ENCODE measurements at places on chromosomes 1 and 21.

DNA sequence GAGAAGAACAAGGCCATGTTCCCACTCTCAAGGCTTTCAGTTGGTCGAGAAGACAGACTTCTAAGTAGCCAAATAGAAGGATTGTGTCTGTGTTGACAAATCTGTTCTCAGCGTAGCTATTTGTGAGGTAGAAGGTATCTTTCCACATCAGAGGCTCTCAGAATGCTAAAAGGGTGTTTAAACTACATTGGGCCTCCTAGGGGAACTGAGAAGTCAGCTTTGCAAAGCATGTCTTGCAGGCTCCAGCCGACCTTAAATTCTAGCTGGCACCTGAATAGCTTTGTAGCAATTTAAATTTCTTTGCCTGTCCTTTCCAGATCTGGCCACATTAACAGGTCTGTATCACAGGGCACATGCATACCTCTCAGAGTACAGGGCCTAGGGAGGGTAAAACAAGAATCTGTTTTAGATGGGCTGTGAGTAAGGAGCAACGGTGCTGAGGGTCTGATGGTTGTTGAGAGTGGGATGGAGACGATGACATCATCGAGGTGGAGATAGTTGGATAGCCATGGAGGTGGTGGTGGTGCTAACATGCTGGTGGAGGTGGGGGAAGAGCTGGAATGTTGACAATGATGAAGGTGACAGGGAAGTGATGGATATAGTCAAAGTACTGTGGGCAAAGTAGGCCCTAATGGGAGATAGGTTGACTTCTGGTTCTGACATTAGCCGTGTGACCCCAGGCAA is 17.0 kb upstream of the DMBX1 start:
- DNase-seq, result no peak

GRCh38 chr1:8787218-8787617 is 30.2 kb downstream of the RERE start:
- DNase-seq, result no peak

- no peak for DNase-seq
Measured at GRCh38 chr1:28790377-28791035, 21.5 kb upstream of the OPRD1 start.

GRCh38 chr1:27713139-27713725 is 12.5 kb upstream of the FAM76A start:
- no peak for DNase-seq

DNA sequence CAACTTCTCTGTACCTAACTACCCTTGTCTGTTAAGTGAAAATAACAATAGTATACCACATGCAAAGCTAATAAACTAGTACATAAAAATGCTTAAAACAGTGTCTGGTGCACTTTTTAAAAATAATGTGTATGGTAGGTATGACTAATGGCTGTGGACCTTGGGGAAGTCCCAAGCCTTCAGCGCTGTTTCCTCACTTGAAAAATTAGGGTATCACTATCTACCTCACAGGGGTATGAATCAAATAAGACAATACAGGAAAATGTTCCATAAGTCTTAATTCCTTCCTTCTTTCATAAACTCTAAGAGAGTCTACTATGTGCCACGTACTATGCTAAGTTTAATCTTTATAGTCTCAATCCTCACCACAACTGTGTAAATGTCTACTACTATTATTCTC is 32.0 kb downstream of the EGLN1 start:
- no peak for DNase-seq

- DNase-seq, result no peak
Measured at GRCh38 chr1:200238311-200238710, 171.5 kb downstream of the ZNF281 start.

GRCh38 chr1:61158591-61158990 is 76.2 kb downstream of the NFIA start:
- no peak for DNase-seq

GRCh38 chr1:3249631-3250501 is 180.9 kb downstream of the PRDM16 start:
- no peak for DNase-seq

GRCh38 chr1:51878308-51878615 is 265 bp downstream of the NRDC start:
- DNase-seq, result no peak

DNA sequence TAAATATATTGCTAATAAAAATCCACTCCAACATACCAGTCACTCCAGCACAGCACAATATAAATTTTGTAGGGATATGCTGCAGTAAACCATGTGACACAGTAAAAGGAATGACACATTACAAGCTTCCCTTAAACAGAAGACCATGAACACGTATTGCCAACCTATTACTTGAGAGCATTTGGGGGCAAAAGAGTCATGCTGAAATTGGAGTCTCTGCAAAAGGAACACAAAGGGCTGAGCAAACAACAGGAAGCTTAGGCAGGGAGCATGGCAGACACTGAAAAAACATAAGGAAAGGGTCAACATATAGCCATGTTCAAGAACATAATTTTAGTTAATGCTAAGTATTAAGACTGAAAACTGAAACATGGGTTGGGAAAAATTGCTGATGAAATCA is 214.5 kb downstream of the SMYD3 start:
- peak; percentile 12 for DNase-seq

DNA sequence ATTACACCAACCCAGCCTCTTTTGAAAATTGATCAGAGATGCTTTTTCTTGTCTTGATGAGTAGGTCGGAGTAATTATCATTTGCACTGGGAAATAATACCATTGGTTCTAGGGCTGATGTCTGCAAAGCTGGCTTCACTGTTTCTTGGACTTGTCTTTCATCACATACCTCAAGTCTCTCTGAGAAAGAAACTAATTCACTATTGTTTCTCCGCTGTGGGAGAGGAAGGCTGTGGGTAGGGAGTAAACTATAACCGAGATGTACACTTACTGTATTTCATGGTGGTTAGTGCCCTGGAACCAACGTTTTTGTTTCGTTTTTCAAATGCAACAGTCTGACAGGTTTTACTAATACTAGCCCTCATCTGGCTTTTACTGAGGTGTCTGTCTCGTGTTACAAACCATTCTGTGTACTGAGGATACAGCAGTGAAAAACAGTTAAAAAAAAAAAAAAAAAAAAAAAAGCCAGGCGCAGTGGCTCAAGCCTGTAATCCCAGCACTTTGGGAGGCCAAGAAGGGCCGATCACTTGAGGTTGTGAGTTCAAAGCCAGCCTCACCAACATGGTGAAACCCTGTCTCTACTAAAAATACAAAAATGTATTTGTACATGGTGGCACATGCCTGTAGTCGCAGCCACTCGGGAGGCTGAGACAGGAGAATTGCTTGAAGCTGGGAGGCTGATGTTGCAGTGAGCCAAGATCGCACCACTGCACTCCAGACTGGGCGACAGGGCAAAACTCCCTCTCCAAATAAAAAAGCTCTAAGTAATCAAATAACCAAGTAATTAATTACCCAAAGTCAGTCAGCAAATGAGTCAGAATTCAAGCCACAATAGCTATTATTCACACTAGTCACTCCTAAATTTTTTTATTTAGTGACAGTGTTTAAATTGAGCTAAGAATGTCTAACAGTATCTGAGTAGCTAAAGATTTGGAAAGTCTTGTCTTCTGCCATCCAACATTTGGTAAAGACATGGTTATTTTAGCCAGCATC is 23.3 kb downstream of the TOMM20 start:
- DNase-seq, result peak; percentile 79

- no peak for DNase-seq
Measured at GRCh38 chr1:154896771-154897286, 26.7 kb upstream of the KCNN3 start.

GRCh38 chr1:2595812-2596529 is 9.4 kb downstream of the PRXL2B start:
- no peak for DNase-seq

GRCh38 chr1:240462766-240463395 is 149.1 kb downstream of the GREM2 start:
- no peak for DNase-seq

GRCh38 chr1:156124557-156125483 is 10.3 kb downstream of the LMNA start:
- no peak for DNase-seq

- DNase-seq, result peak; percentile 56
Measured at GRCh38 chr1:92186081-92186480, 31.6 kb upstream of the C1orf146 start.

DNA sequence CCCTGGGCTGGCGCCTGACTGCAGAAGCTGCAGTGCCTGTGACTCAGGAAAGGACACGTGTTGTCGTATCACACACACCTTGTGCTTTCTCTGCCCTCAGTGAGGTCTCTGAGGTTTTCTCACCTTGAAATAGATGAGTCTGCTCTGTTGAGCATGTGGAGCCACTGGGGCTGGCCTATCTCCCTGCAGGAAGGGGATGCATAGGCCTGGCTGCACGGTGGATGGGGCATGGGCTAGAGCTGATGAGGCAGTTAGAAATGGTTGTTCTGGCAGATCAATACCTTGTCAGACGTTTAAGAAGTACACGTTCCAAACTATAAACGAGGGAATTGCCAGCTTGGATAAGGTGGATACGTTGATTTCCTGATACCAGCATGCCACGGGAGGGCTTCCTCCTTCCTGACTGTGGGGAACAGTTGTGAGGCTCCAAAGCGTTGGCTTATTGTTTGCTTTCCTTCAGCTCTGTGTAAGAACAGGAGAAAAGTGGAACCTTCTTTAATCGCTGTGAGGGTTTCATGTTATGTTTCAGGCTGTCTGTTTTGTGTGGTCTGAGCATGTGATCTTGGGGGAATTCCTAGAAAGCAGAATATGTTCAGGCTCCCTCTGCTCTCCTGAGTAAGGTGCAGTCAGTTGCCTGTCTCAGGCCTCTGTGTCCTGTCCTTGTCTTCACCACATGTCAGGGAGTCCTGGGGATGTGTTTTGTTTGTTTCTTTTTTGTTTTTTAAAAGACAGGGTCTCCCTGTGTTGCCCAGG is 44.8 kb downstream of the PCNT start:
- DNase-seq, result no peak

GRCh38 chr1:90356991-90357390 is 360.1 kb downstream of the BARHL2 start:
- DNase-seq, result no peak

DNA sequence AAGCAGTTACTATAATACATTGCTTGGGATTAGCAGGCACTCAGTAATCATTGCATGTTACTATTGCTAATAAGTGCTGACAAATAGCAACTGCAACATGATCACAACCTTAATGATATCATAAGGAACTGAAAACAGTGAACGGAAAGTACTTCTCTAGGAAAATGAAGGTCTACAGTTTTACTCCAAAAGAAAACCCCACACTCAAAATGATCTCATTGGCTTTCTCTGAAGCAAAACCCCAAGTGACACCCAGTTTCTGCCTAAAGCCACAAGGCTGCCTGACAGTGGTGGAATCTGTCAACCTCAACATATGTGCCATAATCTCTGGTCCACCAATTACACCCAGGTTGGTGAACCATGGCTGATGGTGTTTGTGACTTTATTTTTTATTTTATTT is 137.6 kb downstream of the PTGER3 start:
- DNase-seq, result no peak

- DNase-seq, result no peak
Measured at GRCh38 chr1:17193222-17194132, 11.5 kb upstream of the PADI1 start.

- DNase-seq, result no peak
Measured at GRCh38 chr1:229114315-229114714, 156.6 kb upstream of the RAB4A start.

- no peak for DNase-seq
Measured at GRCh38 chr1:26268290-26269197, 11.3 kb upstream of the SH3BGRL3 start.

GRCh38 chr1:18398791-18399530 is 81.8 kb upstream of the KLHDC7A start:
- DNase-seq, result no peak

DNA sequence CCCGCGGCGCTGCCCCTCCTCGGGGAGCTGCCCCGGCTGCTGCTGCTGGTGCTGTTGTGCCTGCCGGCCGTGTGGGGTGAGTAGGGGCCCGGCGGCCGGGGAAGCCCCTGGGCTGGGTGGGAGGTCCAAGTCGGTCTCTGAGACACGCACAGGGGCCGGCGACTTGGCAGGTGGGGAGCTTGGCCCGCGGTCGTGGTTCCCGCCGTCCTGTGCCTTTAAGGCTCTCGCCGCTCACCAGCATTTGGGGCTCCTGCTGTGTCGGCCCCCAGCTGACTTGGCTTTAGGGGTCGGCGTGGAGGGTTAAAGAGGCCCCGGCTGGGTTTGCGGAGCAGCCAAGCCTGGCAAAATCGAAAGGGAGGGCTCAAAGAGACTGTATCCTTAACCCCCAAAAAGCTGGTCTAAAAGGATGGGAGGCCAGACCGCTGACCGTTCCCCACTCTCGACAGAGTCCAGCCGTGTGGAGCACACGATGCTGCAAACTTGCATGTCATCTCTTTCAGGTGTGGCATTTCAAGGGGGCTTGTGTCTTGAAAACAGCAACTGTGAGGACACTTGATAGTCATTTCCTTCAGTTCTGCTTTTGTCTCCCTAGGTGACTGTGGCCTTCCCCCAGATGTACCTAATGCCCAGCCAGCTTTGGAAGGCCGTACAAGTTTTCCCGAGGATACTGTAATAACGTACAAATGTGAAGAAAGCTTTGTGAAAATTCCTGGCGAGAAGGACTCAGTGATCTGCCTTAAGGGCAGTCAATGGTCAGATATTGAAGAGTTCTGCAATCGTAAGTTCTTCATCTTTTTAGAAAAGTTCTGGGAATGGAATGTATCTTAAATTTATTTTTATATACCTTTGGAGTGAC is 540 bp downstream of the CD55 start:
- peak; percentile 83 for DNase-seq

GRCh38 chr1:96145492-96145891 is 576.1 kb upstream of the PTBP2 start:
- no peak for DNase-seq

Measured in DMS53 (cell line).